ENCODE measurements at places on chromosomes 16 and 17.
A peak's percentile ranks its signal among the peaks of the same experiment; 100 is the strongest.

- DNase-seq = no peak
Measured at GRCh38 chr16:62741692-62742091, 705.5 kb upstream of the CDH8 start.

DNA sequence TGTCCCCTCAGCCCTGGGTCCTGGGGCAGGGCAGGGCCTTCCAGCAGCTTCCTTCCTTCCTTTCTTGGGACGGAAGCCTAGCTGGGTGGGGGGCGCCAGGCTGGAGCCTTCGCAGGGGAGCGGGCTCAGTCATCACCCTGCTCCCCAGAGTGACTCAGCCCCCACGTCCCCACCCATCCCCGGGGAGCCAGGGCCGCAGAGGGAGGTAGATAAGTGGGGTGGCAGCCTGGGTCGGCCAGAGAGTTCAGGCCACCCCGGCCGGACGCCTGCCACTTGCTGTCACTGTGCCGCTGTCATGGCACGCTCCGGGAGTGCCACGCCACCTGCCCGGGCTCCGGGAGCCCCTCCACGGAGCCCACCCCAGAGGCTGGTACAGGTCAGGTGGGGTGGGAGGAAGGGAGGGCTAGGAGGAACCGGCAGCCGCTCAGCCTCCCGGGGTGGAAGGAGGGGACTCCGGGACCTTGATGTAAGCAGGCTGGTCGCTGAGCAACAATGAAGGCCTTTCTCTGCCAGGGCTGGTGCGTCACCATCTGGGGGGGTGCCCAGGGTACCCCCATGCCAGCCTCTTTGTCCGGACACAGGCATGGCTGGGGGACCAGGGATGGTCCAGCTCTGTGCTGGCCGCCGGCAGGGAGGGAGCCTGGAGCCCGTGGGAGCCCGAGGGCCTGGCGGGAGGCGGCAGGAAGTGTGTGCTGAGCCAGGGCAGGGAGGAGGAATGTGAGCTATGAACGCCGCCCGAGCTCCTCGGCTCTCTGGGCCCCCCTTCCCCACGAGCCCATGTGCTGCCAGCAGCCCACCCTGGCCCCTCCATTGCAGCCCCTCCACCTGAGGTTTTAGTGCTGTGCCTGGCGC is 6.6 kb downstream of the NHERF2 start:
- no peak for DNase-seq

DNA sequence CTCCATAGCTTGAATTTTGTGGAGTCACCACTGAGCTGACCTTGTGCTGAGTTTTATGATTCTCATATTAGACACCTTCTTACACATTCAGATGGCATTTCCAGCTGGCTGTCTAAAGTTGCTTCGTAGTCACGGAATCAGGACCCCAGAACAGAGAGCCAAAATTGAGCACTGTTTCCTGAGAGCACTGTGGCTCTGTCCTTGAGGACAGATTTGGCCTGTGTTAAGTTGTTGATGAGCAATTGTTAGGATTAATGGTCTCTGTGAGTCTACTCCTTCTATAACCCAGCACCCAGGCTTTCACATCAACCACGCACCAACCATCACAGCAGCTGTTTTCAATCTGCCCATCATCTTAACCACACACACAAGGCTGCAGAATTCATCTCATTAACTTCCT is 277.5 kb upstream of the HSBP1 start:
- DNase-seq = no peak

GRCh38 chr17:44766409-44767038 is 7.7 kb downstream of the ADAM11 start:
- no peak for DNase-seq

DNA sequence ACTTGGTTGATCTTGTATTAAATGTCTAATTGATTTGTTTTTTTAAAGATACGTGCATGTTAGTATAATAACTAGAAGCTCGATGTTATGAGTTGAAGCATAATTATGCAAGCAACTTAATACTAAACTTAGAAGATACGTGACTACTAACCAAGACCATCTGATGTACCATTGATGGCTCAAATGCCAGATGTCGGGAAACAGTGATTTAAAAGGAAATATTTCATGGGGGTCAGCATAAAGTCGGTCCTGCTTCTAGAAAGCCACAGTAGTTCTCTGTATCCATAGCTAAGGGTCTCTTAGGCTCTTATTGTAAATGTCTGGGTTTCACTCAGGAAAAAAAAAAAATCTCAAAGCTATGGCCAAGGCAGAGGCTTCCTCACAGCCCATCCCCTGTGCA is 61.2 kb upstream of the RBFOX1 start:
- no peak for DNase-seq

DNA sequence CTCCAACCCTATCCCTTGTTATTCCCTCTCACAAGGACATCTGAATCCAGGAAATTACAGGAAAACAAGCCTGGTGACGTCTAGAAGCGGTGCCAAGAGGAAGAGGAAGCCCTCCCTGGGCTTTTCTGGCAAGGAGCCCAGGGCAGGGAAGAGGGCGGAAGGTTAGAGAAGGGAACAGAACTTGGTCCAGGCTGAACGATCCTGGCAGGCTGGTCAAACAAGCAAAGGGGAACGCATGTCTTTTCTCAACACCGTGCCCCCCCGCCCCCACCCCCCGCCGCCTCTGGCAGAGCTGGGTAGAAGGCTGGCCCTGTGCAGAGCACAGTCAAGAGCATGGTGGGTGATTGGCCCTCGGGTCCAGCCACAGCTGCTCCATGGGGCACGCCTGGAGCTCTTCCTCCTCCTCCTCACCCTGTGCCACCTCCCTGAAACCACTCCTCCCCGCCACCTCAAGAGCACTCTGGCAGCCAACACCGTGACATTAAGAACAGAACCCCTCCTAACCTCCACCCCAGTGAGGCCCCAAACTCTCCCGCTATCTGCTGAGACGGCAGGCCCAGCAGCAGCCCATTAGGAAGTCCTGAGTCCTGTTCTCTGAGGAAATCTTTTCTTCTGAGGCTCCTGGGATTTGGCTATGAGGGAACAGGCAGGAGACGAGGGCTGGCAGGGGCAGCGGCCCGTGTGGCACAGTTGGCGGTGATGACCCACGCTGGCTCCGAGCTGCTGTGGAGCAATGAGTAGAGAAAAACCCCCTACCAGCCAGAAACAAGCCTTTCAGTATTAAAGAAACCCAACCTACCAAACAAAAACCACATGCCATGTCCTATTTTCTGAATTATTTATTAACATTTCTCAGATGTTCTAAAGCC is 7.3 kb downstream of the C16orf86 start:
- no peak for DNase-seq

DNA sequence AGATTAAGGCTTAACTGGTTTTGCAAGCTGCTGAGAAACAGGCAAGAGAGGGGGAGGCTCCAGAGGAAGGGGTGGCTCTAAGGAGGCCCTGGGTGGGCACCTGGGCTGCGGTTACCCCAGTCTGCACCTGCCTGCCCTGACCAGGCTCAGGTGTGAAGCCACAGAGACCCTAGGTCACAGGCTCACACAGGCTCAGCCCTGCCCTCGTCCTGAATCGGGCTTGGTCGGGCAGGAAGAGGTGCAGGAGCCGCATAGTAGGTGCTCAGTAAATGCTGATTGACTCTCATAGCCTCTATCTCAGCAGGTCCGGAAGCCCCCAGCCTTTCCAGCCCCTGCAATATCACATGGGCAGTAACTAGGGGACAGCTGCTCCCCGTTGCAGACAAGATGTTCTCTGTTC is 203.4 kb downstream of the GSG1L start:
- DNase-seq = no peak

DNA sequence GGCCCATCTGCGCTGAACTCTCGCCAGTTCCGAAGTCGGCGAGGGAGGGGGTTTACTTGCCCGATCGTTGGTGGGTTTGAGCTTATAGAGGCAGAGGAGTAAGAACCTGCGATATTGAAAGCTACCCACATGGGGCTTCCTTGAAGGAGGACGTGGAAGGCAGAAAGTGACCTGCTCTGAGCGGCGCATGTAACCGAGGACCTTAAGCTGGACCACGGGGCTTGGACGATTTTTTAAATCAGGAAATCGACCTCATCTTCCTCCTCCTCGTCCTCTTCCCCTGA is 2.0 kb downstream of the PRAC2 start:
- DNase-seq = no peak

GRCh38 chr16:88382491-88383400 is at the start of gene ZNF469:
Gene ZNF469, plus strand, starts transcription at chr16:88382959. Its CDS starts 44,512 bp downstream, at chr16:88427471.
- no peak for DNase-seq

DNA sequence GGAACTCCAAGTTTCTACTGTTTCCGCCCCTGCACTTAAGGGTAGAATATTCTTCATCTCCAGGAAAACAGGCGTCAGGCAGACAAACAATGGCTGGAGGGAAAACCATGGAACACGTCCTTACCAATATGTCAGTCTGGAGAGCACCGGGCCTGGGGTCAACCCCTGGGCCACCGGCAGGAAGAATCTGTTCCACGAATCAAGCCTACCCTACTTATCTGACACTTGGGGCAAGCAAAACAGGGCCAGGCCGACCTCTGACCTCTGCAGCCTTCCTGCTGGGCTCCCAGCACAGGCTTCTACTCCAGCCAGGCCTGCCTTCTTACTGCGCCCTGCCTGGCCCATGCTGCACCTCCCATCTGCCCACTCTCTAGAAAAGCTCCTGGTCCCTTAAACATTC is 10.1 kb downstream of the VAC14 start:
- no peak for DNase-seq

- DNase-seq = no peak
Measured at GRCh38 chr16:29983420-29984136, 9.9 kb downstream of the TAOK2 start.

DNA sequence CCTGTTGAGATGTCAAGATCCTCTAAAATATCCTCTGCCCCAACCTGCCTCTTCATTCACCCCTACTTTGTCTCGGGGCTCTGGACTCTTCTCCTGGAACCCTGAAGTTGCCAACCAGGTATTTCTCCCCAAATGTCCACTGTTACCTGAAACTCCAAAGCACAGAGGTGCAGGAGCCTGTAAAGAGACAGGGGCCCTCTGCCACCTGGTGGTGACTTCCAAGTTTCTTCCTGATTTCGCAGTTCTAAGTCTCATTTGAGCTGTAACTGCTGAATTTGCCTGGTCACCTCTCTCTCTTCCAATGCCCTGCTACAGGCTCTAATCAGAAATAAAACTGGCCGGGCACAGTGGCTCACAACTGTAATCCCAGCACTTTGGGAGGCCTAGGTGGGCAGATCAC is 77.1 kb upstream of the RCVRN start:
- DNase-seq = no peak

- DNase-seq = no peak
Measured at GRCh38 chr17:5789528-5789927, 205.2 kb upstream of the NLRP1 start.

DNA sequence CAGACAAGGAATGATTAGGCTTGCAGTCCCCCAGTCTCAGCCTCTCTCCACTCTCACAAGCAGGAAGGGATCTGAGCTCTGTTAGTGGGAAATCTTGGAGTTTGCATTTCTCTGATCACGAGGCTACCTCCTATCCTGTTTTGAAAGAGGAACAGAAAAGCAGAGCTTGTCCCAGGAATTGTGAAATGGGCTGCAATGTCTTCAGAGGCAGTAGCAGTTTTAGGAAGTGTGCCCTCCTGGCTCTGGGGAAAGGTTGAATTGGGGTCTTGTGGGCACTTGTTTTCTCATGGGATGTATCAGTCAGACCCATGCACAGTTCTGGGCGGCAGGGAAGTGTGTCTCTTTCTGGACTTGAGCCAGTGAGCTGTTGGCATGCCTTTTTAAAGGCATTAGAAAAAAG is 22.8 kb downstream of the NUP85 start:
- no peak for DNase-seq

DNA sequence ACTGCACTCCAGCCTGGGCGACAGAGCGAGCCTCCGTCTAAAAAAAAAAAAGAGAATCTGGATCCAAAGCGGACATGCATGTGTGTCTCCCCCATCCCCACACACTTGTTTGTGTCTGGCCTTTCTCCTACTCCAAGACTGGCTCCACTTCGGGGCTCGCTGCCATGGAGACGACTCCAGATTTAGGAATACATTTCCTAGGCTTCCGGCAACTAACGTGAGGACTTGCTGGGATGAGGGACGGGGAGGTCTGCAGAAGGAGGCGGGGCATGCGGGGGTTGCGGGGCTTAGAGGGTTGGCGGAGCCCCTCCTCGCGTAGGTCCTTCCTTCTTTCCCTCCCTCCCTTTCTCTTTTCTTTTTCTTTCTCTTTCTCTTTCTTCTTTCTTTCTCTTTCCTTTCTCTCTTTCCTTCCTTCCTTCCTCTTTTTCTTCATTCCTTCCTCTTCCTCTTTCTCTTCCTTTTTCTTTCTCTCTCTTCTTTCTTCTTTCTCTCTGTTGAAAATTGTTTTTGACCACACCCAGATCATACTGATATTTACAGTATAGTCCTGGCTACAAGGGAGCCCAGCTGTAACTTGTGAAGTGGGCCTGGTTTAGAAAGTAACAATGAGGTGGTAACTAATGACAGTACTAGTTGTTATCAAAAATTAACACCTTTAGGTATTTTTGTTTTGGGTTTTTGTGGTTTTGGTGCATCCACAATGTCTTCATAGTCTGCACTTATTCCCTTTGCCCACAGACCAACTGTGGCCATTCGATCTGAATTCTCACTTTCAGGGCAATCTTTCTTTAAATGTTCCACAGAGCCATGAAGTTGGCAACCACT is 25.2 kb downstream of the MIS12 start:
- no peak for DNase-seq

GRCh38 chr17:2482218-2482617 is 29.5 kb downstream of the METTL16 start:
- DNase-seq = no peak

GRCh38 chr17:1058423-1059130 is 61.6 kb downstream of the TIMM22 start:
- peak; percentile 35 for DNase-seq

GRCh38 chr17:1736348-1737281 is 6.1 kb upstream of the SERPINF2 start:
- DNase-seq = no peak

- no peak for DNase-seq
Measured at GRCh38 chr17:46182961-46183360, 10.3 kb downstream of the KANSL1 start.

DNA sequence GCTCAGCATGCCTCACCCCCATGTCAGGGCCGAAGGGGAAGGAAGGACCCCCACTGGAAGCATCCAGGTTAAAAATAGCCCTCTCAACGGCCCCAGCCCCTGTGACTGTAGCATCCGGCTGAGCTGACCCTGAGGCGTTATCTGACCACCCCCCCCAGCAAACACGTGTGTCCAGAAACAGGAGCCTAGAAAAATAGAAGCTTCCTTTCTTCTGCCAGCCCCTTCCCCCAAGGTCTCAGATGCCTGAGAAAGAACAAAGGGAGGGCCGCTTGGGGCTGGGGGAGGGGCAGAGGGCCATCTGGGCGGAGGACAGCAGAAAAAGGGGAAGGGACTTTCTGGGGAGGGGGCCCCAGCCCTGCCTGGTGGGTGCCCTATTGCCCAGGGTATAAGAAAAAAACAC is 55.8 kb downstream of the ACTG1 start:
- DNase-seq = no peak

- DNase-seq = no peak
Measured at GRCh38 chr16:30958175-30959079, 873 bp downstream of the SETD1A start.
